Peyer's patch (tissue), 4 donors: ENCODE measurements at places on chromosomes 6 and 20. TPM values are rescaled to one million over a fixed set of nuclear protein-coding genes. Genes with fewer than 3 reads are reported as not detected.

DNA sequence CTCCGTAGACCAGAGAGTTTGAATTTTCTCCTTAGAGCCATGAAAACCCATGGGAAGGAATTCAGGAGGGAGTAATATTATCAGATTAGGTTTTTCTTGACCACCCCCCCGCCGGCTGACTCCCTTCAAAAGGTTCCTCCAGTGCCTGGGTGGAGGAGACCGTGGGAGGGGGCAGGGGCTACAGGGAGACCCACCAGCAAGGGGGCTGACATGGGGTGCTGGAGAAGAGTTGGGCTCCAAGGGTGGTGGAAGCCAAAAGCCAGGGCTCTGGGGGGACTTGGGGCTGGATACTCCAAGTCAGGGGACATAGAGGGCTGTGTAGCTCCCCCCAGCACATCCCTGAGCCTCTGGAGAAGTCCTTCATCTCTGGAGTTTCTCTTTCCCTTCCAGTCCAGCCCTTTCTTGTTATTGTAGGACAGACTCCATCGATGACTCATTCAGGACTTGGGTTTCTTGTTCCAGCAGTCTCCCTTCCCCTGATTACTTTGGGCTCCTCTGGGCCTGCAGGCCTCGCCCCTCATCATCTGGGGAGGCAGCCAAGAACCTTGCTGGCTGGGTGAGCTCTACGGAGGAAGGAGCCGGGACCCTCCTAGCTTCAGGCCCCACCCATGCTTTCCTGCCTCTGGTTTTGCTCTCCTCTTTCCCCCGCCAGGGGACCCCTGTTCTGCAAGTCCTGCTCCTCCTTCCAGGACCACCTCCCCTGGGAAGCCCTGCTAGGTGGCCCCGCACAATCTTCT lies 10.5 kb upstream of the KIAA1755 start:
- H3K27ac ChIP-seq: peak overlapping the region; percentile 56
- DNase-seq: peak; percentile 41
- no peak overlapping the region for H3K4me3 ChIP-seq
- no peaks in the 10 kb centered on the region for H3K27me3 ChIP-seq
- peaks cover 11% of the 10 kb centered on the region for H3K4me1 ChIP-seq

Gene PACRG
- total RNA-seq: not detected

DNA sequence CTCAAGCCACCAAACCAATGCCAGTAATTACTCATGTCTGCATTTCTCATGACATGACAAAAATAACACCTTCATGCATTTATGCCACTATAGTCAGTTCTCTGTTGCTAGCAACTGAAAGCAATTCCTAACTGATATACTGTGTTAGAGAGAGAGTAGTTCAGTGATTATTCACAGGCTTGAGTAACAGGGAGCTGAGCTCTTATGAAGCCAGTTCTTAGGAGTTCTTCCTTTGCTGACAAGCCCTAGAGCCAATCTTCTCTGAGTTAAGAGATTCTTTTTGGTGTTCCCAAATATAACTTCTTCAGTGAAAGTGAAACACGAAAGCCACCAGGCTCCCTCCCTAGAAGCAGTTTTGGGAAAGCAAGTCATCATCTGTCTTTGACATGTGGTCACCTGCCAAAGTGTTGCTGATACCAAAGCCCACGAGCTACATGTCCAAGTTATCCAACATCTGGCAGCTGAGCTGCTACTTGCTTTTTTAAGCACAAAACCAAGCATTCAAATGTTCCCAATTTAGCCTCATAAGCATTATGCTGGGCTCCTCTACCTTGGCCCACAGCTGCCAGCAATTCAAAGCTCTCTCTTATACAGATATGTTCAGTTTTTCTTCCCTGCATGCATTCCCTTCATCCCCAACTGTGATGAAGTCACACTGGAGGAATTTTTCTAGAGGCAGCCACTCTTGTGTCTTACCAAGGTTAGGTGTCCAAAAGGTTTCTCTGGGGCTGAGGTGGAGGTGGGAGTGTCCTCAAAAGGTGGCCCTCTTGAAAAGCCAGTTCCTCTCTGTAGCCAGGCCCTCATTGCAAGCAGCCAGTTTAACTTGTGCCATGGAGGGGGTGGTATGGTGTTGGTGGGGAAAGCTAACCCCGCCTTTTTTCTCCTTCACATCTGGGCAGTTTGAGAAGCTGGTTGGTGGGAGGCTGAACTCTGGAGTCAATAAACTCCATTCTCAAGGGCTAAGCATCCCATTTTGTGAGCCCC lies 92.7 kb upstream of the ARMC2 start:
- H3K27ac ChIP-seq: peak overlapping the region; percentile 13
- no peaks in the 10 kb centered on the region for H3K27me3 ChIP-seq
- H3K4me3 ChIP-seq: no peak overlapping the region
- no peaks in the 10 kb centered on the region for H3K36me3 ChIP-seq
- DNase-seq: peak; percentile 33

Gene DDO
- total RNA-seq: 4.6 TPM

- no peaks in the 10 kb centered on the region for H3K27me3 ChIP-seq
- no peak overlapping the region for H3K4me3 ChIP-seq
- H3K4me1 ChIP-seq: no peaks in the 10 kb centered on the region
- no peaks in the 10 kb centered on the region for H3K36me3 ChIP-seq
Observed at GRCh38 chr6:47653706-47654105, 44.7 kb upstream of the ADGRF4 start.

GRCh38 chr6:73665686-73666319 lies 12.0 kb upstream of the SLC17A5 start:
- no peak overlapping the region for H3K27ac ChIP-seq
- H3K4me3 ChIP-seq: no peak overlapping the region
- no peak for DNase-seq
- H3K4me1 ChIP-seq: no peaks in the 10 kb centered on the region
- H3K36me3 ChIP-seq: no peaks in the 10 kb centered on the region

Gene LPIN3
- total RNA-seq: 85.0 TPM

Gene JAG1
- total RNA-seq: 73.5 TPM

DNA sequence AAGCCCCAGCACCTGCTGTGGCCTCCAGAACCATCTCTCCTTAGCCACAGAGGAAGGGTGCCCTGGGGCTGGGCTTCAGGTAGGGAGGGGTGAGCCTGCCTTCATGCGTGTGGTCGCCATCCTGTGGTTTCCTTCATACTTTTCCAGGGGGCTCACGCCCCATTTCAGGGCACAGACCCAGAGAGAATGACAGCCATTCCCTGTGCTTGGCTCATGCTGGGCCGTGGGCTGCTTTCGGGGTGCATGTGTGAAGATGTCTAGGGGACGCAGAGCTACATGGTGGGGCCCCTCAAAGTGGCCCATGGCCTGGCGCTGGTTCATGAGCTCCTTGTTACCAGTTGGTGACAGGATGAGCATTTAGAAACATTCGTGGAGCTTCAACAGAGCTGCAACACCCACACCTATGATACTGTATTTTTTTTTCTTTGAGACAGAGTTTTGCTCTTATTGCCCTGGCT lies 190.3 kb upstream of the SLC24A3 start:
- H3K27ac ChIP-seq: no peak overlapping the region
- H3K4me1 ChIP-seq: no peaks in the 10 kb centered on the region
- H3K27me3 ChIP-seq: no peaks in the 10 kb centered on the region
- H3K36me3 ChIP-seq: no peaks in the 10 kb centered on the region

Gene ABCF1
- 38.6 TPM for total RNA-seq

Gene HLA-DOB
- 0.88 TPM for total RNA-seq

Gene TP53TG5
- not detected for total RNA-seq

- no peaks in the 10 kb centered on the region for H3K27me3 ChIP-seq
- DNase-seq: peak; percentile 47
- no peak overlapping the region for H3K4me3 ChIP-seq
- no peaks in the 10 kb centered on the region for H3K4me1 ChIP-seq
Observed at GRCh38 chr6:156175971-156176421, 601.2 kb upstream of the ARID1B start.

- no peaks in the 10 kb centered on the region for H3K4me1 ChIP-seq
- H3K27ac ChIP-seq: no peak overlapping the region
- H3K27me3 ChIP-seq: no peaks in the 10 kb centered on the region
Observed at GRCh38 chr6:75409286-75409685, 84.3 kb downstream of the FILIP1 start.

Gene HTR1E
- total RNA-seq: not detected

- no peaks in the 10 kb centered on the region for H3K36me3 ChIP-seq
- peak; percentile 76 for DNase-seq
- H3K27me3 ChIP-seq: peaks cover 12% of the 10 kb centered on the region
- no peak overlapping the region for H3K27ac ChIP-seq
- H3K4me1 ChIP-seq: no peaks in the 10 kb centered on the region
Observed at GRCh38 chr20:43187476-43188233, 2.1 kb downstream of the PTPRT start.

DNA sequence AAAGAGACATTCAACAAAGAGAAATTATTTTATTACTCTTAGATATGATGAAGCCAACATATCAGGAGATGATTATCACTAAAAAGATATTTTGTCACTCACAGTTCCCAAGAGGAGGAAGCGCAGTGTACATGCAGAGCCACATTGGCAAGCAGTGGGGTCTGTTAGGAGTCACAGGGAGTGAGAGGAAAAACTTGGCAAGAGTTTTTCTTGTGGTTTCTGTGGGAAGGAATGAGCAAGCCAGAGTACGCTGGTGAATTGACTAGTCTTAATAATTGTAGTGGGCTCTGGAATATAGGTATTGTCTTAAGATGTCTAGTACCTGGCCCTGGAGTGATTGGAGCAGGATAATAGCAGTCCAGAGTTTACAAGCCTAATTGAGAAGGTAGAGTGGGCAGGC lies 1095.2 kb downstream of the GRIK2 start:
- no peaks in the 10 kb centered on the region for H3K36me3 ChIP-seq
- no peak overlapping the region for H3K4me3 ChIP-seq
- DNase-seq: no peak
- no peaks in the 10 kb centered on the region for H3K27me3 ChIP-seq
- no peak overlapping the region for H3K27ac ChIP-seq
- no peaks in the 10 kb centered on the region for H3K4me1 ChIP-seq

- H3K27me3 ChIP-seq: no peaks in the 10 kb centered on the region
- no peaks in the 10 kb centered on the region for H3K36me3 ChIP-seq
- H3K4me3 ChIP-seq: no peak overlapping the region
- no peak for DNase-seq
- H3K4me1 ChIP-seq: no peaks in the 10 kb centered on the region
Observed at GRCh38 chr6:148287623-148288333, 54.9 kb upstream of the SASH1 start.

GRCh38 chr20:51221791-51222408 lies 199.0 kb upstream of the KCNG1 start:
- H3K4me3 ChIP-seq: no peak overlapping the region
- no peaks in the 10 kb centered on the region for H3K36me3 ChIP-seq
- H3K27me3 ChIP-seq: no peaks in the 10 kb centered on the region
- H3K4me1 ChIP-seq: no peaks in the 10 kb centered on the region

DNA sequence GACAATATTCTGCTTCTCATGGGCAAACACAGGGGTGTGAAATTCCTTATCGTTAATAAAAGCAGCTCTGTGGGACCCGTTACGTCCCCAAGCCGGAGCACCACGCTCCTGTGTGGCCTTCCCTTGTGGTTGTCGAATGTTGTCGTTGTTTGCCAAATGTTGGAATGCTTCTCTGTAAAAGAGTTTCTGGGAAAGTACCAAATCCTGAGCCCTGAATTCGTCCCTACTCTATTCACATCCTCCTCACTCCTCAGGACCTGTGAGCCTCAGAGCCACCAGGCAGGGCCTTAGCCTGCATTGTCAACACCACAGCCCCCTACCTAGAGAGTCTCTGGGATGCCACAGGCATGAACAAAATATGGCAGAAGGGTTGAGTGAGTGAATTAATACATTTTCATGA lies 64.0 kb downstream of the THBS2 start:
- no peaks in the 10 kb centered on the region for H3K4me1 ChIP-seq
- no peak for DNase-seq
- no peak overlapping the region for H3K4me3 ChIP-seq

Gene RIMS1
- total RNA-seq: 5.0 TPM

Gene RNGTT
- 18.7 TPM for total RNA-seq

DNA sequence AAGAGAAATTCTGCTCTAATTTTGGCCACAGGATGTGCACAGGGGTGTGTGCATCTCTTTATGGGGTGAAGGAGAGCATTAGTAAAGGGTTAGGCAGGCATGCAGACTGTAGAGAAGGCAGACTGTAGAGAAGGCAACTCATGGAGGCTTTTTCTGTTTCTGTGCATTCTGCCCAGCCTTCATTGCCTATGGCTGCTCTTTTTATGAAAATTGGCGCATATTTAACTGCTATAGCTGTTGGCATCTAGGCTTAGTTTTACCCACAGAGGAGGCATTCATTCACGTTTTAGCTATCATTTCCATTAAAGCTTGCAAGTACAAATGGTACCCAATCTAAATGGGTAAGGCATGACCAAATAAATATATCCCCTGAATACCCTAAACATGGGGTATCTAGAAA lies 286.8 kb upstream of the ID4 start:
- no peaks in the 10 kb centered on the region for H3K36me3 ChIP-seq
- no peaks in the 10 kb centered on the region for H3K4me1 ChIP-seq
- DNase-seq: no peak
- no peak overlapping the region for H3K27ac ChIP-seq

GRCh38 chr6:107489636-107490565 lies at the start of gene SOBP:
SOBP (plus strand) TSS chr6:107490117; CDS start chr6:107490617, 500 bp downstream.
- H3K4me3 ChIP-seq: peak within 1 kb of the TSS; percentile 71
- peak within 1 kb of the TSS; percentile 33 for H3K27ac ChIP-seq
- DNase-seq: peak; percentile 56
- H3K4me1 ChIP-seq: peaks cover 38% of the 10 kb centered on the region
- H3K27me3 ChIP-seq: no peaks in the 10 kb centered on the region
- H3K36me3 ChIP-seq: no peaks in the 10 kb centered on the region

Gene ADGRF5
- 9.9 TPM for total RNA-seq

Gene HDGFL1
- not detected for total RNA-seq

- no peaks in the 10 kb centered on the region for H3K4me1 ChIP-seq
- H3K27me3 ChIP-seq: no peaks in the 10 kb centered on the region
- H3K27ac ChIP-seq: no peak overlapping the region
- no peak overlapping the region for H3K4me3 ChIP-seq
- no peak for DNase-seq
- no peaks in the 10 kb centered on the region for H3K36me3 ChIP-seq
Observed at GRCh38 chr6:102732898-102733297, 1339.4 kb downstream of the GRIK2 start.

Gene ALDH8A1
- total RNA-seq: 0.40 TPM

Gene BHLHE23
- total RNA-seq: not detected

Gene SIRPB2
- 6.8 TPM for total RNA-seq

Gene OR12D3
- not detected for total RNA-seq

Gene DEFB132
- not detected for total RNA-seq

DNA sequence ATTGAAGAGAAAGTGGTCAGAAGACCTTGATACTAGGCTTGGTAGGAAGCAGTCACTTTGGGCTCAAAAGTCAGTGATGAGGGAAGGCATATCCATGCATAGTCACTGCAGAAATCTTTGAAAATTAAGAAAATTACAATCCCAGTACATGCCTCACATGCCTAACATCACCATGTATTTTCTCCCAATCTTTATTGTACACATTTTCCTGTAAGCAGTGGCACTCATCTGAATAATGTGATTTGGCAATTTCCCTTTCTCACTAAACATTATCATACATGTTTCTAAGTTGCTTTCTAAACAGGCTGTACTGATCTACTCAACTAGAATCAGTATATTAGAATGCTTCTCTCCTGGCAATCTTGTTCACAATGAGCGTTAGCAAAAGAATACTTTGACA lies 280.7 kb upstream of the SUPT3H start:
- H3K36me3 ChIP-seq: no peaks in the 10 kb centered on the region
- H3K27ac ChIP-seq: no peak overlapping the region
- H3K27me3 ChIP-seq: no peaks in the 10 kb centered on the region
- no peak overlapping the region for H3K4me3 ChIP-seq
